CD8-positive, alpha-beta memory T cell (primary cell): ENCODE measurements at places on chromosomes 4 and X. TPM values are rescaled to one million over a fixed set of nuclear protein-coding genes. Genes with fewer than 3 reads are reported as not detected.

DNA sequence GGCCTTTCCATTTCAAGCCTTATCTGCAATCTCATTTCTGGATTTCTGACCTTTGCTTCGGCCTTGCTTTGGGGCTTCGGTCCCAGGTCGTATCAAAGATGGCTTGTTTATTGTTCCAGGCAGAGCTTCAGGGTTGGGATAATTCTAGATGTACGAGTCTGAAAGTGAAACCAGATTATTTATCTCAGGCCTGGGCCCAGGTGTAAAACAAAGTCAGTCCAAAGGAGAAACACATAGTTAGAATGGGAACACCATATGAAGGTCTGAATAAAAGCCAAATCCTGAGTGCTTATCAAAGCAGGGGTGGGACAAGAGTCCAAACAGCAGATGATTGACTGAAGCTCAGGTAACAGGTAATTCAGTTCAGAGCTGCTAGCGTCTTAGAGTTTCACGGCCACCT lies 17.1 kb downstream of the PRIMPOL start:
- peaks cover 17% of the 10 kb centered on the region for H3K4me1 ChIP-seq
- no peak for DNase-seq
- no peaks in the 10 kb centered on the region for H3K36me3 ChIP-seq
- H3K27ac ChIP-seq: no peak overlapping the region

GRCh38 chrX:47815901-47816845 lies 20.5 kb upstream of the ZNF81 start:
- no peaks in the 10 kb centered on the region for H3K4me1 ChIP-seq
- H3K4me3 ChIP-seq: no peak overlapping the region

- H3K27me3 ChIP-seq: no peaks in the 10 kb centered on the region
- H3K27ac ChIP-seq: no peak overlapping the region
- H3K4me1 ChIP-seq: no peaks in the 10 kb centered on the region
Observed at GRCh38 chrX:29237972-29238371, 650.7 kb downstream of the IL1RAPL1 start.

Gene ZNF732
- not detected for total RNA-seq

DNA sequence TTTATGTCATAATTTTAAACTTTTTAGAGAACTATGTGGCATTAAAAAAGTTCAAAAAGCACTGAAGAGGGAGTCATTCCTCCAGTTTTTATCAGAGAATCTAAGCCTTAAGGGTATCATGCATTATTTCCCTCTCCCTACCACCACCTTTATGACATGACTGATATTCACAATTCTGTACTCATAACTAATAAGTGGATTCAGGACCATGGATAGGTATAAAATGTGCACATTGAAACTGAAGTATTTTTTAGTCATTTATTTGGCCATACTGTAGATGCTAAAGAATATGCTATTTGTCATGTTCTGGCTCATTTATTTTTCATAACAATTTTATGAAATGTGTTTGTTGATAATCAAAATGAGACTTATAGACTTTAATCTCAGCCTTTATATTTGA lies 897.5 kb upstream of the AGA start:
- no peak overlapping the region for H3K4me3 ChIP-seq
- no peaks in the 10 kb centered on the region for H3K4me1 ChIP-seq
- no peaks in the 10 kb centered on the region for H3K36me3 ChIP-seq
- no peak for DNase-seq
- no peaks in the 10 kb centered on the region for H3K27me3 ChIP-seq

DNA sequence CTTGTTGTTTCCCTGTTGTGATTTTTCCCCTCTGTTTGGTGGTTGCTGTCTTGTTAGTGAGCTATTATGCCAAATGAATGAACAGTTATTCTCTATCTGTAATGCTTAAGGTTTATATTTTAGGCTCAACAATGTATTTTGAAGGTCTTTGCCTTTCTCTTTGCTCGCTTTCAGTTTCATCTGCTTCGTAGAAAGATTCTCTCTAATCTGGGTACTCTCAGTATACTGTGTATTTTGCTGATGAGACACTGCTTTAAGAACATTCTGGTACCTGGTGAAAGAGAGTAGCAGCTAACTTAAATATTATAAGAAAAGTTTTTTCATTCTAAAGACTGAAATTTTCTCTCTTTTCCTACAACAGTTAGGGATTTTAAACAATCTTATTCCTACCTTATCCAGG lies 1274.7 kb upstream of the PABPC4L start:
- no peak overlapping the region for H3K27ac ChIP-seq
- H3K4me3 ChIP-seq: no peak overlapping the region
- H3K27me3 ChIP-seq: no peaks in the 10 kb centered on the region
- no peaks in the 10 kb centered on the region for H3K4me1 ChIP-seq
- DNase-seq: no peak

- H3K27me3 ChIP-seq: no peaks in the 10 kb centered on the region
- H3K27ac ChIP-seq: no peak overlapping the region
- H3K4me3 ChIP-seq: no peak overlapping the region
Observed at GRCh38 chr4:152515678-152516077, 20.2 kb downstream of the FBXW7 start.
